Sciatic nerve (tissue), 2 donors: ENCODE measurements at places on chromosomes 3 and 15.

DNA sequence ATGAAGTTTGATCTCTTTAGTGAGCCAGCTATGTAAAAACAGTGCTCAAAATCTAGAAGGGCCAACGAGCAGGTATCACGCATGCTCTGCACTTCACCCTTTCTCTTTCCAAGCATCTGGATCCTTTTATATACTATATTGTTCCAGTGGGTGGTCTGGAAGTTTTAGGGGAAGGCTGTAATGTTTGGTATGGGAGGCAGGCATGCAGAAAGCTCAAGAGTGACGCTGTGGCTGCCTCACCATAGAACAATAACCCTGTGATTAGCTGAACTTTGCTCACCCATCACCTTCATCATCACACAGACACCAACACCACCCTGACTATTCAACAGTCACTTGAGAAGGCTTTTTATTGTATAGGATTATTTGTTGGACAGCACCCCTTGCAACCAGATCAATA is 81.6 kb downstream of the FBN1 start:
- DNase-seq = no peak

- no peak for DNase-seq
Observed at GRCh38 chr3:68855620-68856019, 76.7 kb downstream of the TAFA4 start.

DNA sequence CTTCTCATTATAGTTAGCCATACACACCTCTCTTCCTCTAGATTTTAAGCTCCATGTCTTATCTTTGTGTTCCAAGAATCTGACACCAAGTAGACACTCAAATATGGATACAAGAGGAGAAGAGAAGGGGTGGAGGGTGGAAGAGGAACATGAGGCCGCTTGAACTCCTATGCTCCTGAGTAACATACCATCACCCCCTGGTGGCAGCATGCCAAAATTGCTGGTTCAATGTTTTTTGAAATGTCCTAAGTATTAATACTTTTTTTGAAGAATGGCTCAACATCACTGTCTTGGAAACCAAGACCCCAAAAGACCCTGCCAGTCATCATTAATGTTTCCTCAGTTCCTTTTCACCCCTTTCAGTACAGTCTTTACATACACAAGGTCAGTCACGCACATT is 71.8 kb upstream of the HACD2 start:
- DNase-seq = no peak

DNA sequence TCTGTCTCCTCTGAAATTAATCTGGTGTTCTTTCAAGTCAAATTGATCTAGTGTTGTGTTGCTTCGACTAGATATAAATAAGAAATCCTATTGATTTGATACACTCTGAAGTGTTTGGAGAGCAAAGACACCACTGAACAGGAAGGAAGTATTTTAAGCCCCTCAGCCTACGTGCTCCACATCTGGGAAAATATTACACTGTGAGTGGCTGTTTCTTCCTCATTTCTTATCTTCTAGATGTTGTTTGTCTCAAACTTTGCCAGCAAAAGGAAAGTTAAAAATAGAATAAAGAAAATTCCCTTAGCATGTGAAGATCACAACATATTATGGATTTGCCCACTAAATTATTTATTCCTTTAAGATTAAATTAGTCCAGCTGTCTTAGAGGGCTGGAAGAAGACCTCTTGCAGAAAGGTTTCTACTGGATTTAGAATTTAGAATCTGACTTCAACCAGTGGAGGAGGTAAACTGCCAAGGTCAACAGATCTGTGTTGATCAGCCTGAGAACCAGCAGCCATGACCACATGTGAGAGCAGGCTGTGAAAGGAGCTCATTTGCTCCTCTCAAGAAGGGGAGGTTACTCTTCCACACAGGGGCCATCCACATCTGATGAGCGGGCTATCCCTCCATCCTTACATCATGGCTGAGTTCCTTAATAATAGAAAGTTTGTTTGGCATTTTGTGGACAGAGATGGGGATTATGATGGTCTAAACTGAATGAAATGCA is 46.3 kb upstream of the ACKR4 start:
- DNase-seq = no peak

- no peak for DNase-seq
Observed at GRCh38 chr3:152779653-152780052, 55.3 kb upstream of the P2RY1 start.
